ENCODE measurements at places on chromosomes 3 and 15.

GRCh38 chr15:85755942-85756341 is 38.8 kb downstream of the KLHL25 start:
- DNase-seq, result no peak

DNA sequence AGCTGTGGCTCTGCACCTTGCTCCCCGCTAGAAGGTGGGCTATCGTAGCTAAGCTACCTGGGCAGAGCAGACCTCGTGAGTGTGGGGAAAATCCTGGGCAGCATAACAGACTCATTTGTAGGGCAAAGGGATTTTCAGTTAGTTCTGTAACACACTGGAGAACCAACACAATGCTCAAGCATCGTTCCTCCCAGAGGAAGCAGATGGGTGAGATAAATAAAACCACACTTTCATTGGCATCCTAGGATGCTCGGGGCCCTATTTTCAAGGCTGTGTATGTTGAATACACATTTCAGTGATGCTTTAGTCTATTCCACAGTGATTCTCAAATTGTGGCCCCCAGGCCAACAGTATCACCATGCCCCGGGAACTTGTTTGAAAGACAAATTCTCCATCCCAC is 20.0 kb downstream of the LIPC start:
- no peak for DNase-seq

DNA sequence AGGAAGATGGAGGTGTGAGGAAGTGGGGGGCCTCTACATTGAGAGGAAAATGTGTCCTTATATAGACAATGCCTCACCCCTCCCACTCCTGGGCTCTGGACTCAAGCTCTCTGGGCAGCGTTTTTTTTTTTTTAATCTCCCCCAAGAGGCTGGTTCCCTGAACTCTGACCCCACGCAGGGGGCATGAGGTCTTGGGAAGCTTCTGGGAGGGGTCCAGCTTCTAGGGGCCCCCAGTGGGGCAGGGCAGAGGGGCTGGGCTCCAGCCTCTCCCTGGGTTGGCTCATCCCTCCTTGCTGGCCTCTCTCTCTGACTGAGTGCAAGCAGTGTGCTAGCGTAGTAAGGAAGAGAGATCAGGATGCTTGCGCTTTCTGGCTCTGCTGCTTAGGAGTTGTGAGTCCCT is 101.4 kb upstream of the HACD2 start:
- no peak for DNase-seq

- DNase-seq, result no peak
These were observed 208.0 kb upstream of the BHLHE40 start for GRCh38 chr3:4771243-4771642.

DNA sequence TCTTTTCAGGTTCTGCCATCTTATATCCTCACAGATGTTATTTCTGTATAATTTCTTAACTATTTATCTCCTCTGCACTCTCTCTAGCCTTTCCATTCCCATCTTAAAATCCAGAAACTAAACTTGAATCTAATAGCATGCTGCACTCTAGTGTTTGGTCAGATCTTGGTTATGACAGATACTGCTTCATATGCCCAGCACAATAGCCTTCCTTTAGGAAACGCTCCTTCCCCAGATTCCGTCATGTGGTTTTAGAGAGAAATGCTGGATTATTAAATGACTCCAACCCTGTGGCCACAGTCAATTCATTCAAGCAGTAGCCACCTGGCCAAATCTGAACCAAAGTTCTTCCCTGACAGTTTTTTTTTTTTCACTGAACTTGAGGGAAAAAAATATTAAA is 19.4 kb downstream of the RASGRP1 start:
- no peak for DNase-seq

DNA sequence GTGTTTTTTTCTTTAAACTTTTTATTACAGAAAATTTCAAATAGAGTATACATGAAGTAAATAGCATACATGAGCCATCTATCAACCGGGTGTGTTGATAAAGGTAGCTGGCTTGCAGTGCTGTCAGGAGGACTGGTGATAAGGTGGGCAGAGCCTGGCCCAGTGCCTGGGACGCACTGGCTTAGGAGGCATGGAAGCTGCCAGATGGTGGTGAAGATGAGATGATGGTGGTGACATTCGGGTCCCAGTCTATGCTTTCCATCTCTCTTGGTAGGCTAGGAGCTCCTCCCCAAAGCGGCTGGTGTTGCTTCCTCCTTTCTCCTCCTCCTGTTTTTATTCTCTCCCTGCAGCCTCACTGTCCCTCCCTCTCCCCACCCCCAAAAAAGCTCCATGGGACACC is 101.7 kb downstream of the ADCY5 start:
- DNase-seq, result no peak

DNA sequence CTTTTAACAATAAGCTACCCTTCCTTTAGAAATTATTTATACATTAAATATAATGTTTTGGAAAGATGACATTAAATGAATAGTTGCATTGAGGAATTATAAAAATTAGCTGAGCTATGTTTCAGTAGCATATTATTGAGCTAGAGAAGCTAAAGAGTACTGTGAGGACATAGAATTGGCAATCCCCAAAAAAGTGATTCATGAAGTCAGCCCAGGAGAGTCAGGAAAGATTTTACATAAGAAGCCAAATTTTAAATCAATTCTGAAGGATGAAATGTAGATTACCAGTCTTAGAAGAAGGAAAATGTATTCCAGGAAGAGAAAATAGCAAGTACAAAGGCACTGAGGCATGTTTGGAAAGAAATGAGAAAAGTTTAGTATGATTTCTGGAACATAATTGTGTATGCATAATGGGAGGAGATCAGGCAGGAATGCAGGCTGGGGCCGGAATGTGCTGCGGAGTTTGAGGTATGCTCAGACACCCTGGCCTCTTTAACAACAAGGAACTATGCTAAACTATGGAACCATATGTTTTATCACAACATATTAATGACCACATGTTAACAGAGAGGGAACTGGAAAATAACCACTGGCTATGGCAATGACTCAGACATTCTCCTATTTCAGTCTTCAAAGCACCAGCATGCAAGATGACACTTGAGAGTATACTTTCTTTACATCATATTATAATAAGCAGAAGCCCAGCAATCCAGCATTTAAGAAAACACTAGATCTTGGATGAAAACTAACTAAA is 103.3 kb upstream of the COL8A1 start:
- no peak for DNase-seq

DNA sequence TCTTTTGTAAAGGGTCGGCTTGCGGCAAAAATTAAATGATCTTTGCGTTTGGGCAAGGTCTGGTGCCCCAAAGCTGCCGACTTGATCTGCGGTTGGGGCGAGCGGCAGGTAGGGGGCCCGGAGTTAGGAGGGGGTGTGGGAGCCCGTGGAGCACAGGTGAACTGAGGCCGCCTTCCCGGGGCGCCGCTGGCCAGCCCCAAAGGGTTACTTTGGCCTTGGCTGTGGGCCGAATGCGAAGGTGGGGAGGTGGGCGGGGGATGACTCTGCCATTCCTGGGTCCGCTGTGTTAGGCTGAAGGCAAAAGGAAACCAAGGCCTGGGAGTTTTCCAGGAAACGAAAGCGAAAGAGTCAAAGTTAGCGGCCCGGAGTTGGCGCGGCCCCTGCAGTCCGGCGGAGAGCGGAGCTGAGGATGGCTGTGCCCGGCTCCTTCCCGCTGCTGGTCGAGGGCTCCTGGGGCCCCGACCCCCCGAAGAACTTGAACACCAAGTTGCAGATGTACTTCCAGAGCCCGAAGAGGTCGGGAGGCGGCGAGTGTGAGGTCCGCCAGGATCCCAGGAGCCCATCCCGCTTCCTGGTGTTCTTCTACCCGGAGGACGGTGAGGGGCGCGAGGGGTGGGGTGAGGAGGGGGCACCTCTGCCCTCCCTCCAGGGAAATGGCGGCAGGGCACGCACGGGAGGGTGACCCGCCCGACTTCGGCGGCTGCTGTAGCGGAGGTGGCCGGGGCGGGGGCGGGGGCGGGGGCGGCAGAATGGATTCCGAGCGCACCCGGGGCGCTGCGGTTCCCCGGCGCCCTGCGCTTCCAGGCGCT is at the start of gene PARP14:
Gene PARP14 (plus strand): TSS at position 365 of the 809 bp plus-strand sequence. CDS start 45 bp downstream, at position 410.
- DNase-seq, result peak; percentile 61

DNA sequence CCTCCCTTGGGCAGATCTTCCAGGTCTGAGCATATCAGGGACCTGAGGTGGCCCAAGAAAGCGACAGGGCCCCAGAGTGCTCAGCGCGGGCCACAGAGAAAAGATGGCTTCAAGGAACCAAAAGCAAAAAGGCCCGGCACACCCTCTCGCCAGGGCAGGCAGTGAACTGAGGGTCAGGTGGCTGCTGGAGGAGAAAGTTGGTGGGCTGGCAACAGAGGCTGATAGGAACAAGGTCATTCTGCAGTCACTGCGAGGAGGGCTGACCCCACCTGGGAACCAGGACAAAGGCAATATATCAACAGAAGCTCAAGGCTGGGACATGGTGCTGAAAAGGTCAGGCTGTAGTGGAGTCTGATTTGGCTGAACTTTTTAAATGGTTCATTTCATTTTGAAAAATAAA is 2.8 kb upstream of the ACSBG1 start:
- no peak for DNase-seq

GRCh38 chr15:79179108-79179561 is 88.6 kb upstream of the RASGRF1 start:
- no peak for DNase-seq

DNA sequence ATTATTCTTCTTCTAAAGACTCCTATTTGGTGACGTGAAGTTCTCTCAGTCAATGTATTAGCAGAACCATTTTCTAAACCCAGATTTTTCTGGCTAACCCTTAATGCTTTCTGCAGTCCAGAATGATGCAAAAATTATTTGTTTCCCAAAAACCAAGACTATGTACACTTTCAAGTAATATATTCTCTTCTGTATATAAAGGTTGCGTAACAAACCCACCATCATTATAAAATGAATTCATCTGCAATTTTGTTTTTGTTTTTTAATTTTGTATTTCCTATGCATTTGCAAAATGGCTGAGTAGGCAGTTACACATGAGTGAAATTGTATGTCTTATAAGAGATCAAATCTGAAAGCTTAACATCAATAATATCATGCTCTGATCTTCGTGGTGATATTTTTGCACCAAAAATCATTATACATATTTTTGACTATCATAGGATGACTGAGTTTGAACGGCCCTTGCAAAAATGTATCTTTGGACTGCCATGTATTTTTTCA is 593.6 kb downstream of the ZIC1 start:
- no peak for DNase-seq

GRCh38 chr3:72487078-72487765 is 361.0 kb downstream of the SHQ1 start:
- DNase-seq, result no peak

DNA sequence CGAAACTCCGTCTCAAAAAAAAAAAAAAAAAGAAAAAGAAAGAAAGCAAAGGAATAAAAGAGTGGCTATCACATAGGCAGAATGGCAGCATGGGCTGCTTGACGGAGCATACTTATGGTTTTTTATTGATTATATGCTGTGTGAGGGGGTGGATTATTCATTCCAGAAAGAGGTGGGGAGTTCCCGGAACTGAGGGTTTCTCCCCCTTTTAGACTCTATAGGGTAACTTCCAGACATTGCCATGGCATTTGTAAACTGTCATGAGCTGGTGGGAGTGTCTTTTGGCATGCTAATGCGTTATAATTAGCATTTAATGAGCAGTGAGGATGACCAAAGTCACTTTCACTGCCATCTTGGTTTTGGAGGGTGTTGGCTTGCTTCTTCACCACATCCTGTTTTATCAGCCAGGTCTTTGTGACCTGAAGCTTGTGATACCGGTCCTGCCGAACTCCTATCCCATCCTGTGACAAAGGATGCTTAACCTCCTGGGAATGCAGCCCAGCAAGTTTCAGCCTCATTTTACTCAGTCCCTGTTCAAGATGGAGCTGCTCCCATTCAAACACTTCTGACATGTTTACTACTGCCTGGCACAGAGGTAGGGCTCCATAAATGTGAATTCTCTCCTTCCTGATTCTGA is 15.8 kb upstream of the ABHD17C start:
- no peak for DNase-seq

DNA sequence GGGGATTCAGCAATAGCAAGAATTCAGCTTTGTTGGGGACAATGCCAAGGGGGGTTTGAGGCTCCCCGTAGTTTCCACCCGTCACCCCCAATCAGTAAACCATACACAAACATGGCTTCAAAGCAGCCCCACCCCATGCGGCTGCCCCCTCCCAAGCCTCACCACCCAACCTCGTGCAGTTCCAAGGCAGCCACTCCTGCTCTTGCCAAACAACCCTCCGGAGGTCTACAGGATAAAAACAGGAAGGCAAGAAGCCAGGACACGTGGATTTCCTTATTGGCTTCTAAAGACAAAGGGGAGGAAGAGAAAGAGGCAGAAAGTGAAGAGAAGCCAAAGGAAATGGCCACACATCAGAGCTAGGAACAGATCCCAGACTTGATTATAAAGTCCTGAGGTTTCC is 121.1 kb downstream of the SHQ1 start:
- no peak for DNase-seq

GRCh38 chr15:100002787-100003536 is 269.7 kb upstream of the LYSMD4 start:
- DNase-seq, result no peak

DNA sequence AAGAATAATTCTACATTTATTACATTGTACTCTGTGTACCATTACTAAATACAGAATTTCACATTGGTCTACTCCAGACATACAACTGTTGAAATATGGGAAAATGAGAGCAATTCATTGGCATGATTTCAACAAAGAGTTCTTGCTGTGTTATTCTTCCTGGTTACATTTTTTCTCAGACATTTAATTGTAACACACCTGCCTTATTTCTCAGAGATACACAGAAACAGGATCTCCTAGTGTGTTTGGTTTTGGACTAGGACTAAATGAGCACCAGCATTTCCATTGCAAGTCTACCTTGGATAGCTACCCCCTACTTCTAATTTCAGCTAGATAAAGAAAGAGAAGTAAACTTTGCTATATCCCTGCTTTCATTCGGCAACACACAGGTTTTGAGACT is 274.3 kb upstream of the CNTN4 start:
- no peak for DNase-seq

DNA sequence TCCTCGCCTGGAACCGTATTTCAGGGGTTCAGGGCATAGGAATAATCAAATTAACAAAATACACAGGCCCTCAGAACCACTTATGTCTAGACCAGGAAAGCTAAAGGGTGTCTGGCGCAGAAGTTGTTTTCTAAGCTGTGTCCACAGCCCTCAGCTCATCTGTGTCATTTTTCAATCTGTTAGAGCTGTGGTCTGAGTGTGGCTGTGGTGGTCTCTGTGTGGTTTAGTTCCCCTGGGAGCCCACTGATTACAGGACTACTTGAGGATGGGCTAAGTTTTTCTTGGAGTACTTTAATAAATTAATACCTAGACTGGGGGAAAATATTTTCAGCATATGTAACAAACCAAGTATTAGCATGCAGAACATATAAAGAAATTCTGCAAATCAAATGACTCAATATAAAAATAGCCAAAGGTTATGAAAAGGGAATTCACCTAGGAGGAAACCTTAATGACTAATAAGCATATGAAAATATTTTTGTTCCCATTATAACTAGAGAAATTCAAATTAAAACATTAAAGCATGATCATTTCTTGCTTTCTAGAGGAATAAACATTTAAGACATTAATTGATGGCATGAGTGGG is 186.3 kb downstream of the SATB1 start:
- no peak for DNase-seq

GRCh38 chr3:65443739-65444446 is 594.8 kb downstream of the MAGI1 start:
- no peak for DNase-seq
